ENCODE measurements at places on chromosomes 3 and 15.

DNA sequence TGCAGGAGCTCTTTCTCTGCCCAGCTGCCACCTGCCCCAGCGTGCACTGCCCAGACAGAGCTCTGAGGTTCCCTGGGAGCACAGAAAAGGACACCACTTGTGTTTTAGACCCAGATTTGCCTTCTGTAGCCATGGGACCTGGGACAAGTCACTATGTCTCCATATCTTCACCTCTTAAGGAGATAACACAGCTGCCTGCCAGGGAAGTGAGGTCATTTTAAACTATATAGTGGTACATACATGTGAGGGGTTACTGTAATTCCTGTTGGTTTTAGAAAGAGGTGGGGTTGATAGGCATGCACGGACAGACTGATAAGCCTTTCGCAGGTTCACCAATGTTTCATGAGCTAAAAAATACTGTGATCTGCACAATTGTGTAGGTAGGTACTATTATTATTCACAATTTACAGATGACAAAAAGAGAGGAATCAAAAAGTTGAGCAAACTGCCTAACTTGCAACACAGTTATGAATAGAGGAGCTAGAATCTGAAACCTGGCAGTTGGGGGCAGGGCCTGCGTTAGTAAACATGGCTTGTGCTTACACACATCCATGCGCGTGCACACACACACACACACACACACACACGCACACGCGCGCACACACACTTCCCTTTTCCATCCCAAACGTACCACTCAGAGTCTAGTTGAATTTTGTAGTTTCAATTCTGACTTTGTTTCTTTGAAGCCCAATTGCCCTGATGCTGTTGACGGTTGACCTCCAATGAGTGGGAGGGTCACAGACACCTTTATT, 193.6 kb downstream of the FAM43A start:
- H3K4me3 ChIP-seq = no peak overlapping the region
- DNase-seq = no peak
- H3K27ac ChIP-seq = no peak overlapping the region
- H3K36me3 ChIP-seq = no peaks in the 10 kb centered on the region
- peaks cover 9% of the 10 kb centered on the region for H3K27me3 ChIP-seq

DNA sequence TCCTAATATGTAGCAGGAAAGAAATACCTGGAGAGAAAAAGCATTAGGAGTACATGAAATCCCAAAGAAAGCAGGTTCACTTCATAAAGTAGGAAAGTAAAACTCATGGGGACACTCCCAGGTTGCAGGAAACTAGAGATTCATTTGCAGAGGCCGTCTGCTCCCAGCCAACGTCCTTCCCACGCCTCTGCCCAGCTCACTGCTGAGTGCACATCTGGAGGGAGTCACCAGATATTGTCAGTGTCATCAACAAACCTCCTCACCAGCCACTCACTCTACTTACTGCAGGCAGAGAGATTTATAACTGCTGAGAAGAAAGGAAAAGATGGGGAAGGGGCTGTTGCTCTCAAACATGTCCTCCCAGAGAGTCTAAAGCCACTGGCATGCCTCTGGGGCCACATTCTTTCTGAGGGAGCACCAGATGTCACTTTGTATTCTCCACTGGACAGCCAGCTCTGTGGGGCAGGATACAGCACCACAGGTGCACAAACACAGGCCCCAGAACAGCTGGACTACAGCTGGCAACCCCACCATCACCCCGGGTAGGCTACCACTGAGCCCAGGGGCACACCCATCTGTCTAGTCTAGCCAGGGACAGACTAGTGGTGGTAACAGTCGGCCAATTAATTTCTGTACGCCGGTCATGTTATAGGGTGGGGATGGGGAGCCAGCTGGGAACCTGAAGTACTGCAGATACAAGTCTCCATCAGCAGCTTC, 64.5 kb downstream of the NPTN start:
- H3K4me3 ChIP-seq = no peak overlapping the region
- no peaks in the 10 kb centered on the region for H3K27me3 ChIP-seq
- H3K4me1 ChIP-seq = no peaks in the 10 kb centered on the region
- DNase-seq = no peak
- H3K36me3 ChIP-seq = peaks cover 21% of the 10 kb centered on the region

GRCh38 chr3:124985349-124985748, 50.8 kb upstream of the MUC13 start:
- peaks cover 59% of the 10 kb centered on the region for H3K36me3 ChIP-seq
- H3K27ac ChIP-seq = no peak overlapping the region
- no peaks in the 10 kb centered on the region for H3K27me3 ChIP-seq
- no peaks in the 10 kb centered on the region for H3K4me1 ChIP-seq
- H3K4me3 ChIP-seq = no peak overlapping the region

- no peaks in the 10 kb centered on the region for H3K36me3 ChIP-seq
- no peak overlapping the region for H3K4me3 ChIP-seq
- no peak for DNase-seq
- H3K4me1 ChIP-seq = peaks cover 5% of the 10 kb centered on the region
- H3K27ac ChIP-seq = peak overlapping the region; percentile 46
These were observed 41.0 kb upstream of the MANF start for GRCh38 chr3:51343918-51344687.

GRCh38 chr3:107430996-107431245, 53.7 kb downstream of the CCDC54 start:
- H3K36me3 ChIP-seq = no peaks in the 10 kb centered on the region
- H3K4me1 ChIP-seq = peaks cover 18% of the 10 kb centered on the region
- peak overlapping the region; percentile 59 for H3K27ac ChIP-seq
- H3K27me3 ChIP-seq = peaks cover 8% of the 10 kb centered on the region
- H3K4me3 ChIP-seq = peak overlapping the region; percentile 92

DNA sequence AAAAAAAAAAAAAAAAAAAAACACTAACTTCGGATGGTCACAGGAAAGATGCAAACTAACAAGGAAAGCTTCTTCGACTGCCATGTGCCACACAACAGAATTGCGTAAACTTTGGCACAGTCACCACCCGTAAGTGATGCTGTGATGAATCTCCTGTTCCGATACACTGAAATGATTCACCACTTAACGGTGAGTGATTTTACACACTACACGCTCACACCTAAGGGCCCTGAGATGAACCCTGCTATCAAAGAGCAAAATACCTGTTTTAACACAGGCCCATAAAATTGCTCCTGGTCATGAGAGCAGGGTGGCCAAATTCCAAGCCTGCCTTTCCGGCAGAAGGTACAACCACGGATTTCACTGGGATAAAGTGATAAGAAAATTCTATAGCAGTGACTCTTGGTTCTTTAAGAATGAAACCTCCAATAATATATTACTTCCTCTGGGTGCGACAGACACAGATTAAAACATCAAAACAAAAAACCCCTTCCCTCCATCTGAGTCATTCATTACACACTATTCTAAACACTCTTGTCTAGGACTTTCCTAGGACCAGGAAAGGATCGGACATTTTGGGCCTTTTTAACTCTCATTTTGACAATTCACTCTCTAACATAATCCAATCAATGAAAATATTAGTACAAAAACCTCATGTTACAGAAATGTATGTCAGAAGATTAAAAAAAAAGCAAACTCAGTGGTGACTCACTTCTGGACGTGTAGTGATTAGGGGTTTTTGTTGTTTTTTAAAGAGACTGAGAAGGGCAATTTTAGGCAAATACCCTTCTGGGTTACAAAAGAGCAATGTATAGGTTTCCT, 28.3 kb downstream of the LRIG1 start:
- DNase-seq = no peak
- H3K4me3 ChIP-seq = peak overlapping the region; percentile 20
- no peak overlapping the region for H3K27ac ChIP-seq
- peaks cover 10% of the 10 kb centered on the region for H3K4me1 ChIP-seq
- no peaks in the 10 kb centered on the region for H3K36me3 ChIP-seq

DNA sequence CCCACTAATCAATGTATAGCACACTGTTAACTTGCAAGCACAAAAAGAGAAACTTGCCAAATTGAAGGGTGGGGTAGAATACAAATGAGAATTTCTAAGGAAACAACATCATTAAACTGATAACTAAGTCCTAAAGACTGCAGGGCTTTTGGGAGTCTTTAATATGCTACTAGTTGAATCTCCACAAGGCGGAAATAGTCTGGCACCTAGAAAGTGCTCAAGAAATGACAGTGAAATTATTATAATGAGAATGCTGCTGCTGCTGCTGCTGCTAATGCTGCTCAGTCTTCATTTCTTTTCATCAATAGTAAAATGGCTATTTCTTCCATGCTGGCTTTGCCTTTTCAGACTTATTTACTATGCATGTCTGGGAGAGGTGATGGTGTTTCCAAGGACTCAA, 91.8 kb downstream of the BTD start:
- DNase-seq = no peak
- H3K4me1 ChIP-seq = no peaks in the 10 kb centered on the region
- H3K36me3 ChIP-seq = peaks cover 82% of the 10 kb centered on the region
- H3K27me3 ChIP-seq = no peaks in the 10 kb centered on the region

- peaks cover 5% of the 10 kb centered on the region for H3K4me1 ChIP-seq
- H3K36me3 ChIP-seq = no peaks in the 10 kb centered on the region
- no peak for DNase-seq
- H3K27ac ChIP-seq = no peak overlapping the region
- H3K27me3 ChIP-seq = peaks cover 13% of the 10 kb centered on the region
- no peak overlapping the region for H3K4me3 ChIP-seq
These were observed 563.4 kb upstream of the TGFBR2 start for GRCh38 chr3:30042916-30043555.

- H3K27ac ChIP-seq = no peak overlapping the region
- H3K36me3 ChIP-seq = no peaks in the 10 kb centered on the region
- no peaks in the 10 kb centered on the region for H3K4me1 ChIP-seq
- H3K4me3 ChIP-seq = no peak overlapping the region
- no peak for DNase-seq
These were observed 62.9 kb downstream of the FBN1 start for GRCh38 chr15:48582452-48583247.

DNA sequence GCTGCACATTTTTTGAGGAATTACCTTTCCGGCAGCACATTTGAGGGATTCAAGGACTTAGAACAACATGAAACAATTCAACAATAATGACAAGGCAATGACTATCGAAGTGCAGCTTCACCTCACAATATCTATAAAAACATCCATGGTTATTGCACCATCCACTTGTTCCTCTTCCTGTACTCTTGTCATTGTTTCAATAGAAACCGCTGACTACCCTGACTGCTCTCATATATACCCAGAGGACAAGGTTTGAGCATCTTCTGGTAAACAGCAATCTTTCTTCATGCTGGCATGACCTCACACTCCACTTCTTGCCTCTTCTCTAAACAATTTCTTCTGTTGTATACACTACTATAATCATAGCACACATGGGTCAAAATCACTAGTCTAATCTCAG, 864.9 kb downstream of the FHIT start:
- DNase-seq = no peak
- H3K36me3 ChIP-seq = no peaks in the 10 kb centered on the region
- H3K27ac ChIP-seq = no peak overlapping the region
- no peak overlapping the region for H3K4me3 ChIP-seq
- H3K27me3 ChIP-seq = no peaks in the 10 kb centered on the region

DNA sequence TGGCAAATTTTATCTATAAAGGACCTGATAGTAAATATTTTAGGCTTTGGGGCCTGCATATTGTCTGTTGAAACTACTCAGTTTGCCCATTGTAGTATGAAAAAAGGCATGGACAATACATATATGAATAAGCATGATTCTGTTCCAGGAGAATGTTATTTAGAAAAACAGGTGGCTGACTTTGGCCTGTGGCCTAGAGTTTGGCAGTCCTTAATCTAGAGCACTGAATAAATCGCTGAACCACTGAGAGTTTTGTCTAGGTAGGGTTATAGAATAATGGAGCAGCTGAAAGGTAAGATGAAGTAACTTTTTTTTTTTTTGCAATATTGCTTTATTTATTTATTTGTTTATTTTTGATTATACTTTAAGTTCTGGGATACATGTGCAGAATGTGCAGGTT, 75.0 kb downstream of the LRRC49 start:
- no peak for DNase-seq
- peaks cover 4% of the 10 kb centered on the region for H3K27me3 ChIP-seq
- H3K27ac ChIP-seq = no peak overlapping the region
- no peaks in the 10 kb centered on the region for H3K36me3 ChIP-seq
- no peak overlapping the region for H3K4me3 ChIP-seq

Measured in naive thymus-derived CD8-positive, alpha-beta T cell (primary cell).